ENCODE measurements at places on chromosomes 13 and 19. TPM values are rescaled to one million over a fixed set of nuclear protein-coding genes. Genes with fewer than 3 reads are reported as not detected.

Gene SGCG
- 1.3 TPM for total RNA-seq

Gene OR7C1
- total RNA-seq, result not detected

Gene SIGLEC12
- not detected for total RNA-seq

Gene DOCK6
- total RNA-seq, result 8.2 TPM

Gene SOX1
- total RNA-seq, result not detected

Gene ANKLE1
- total RNA-seq, result 0.16 TPM

Gene PIBF1
- total RNA-seq, result 22.7 TPM

Gene PABPC3
- total RNA-seq, result under 0.01 TPM

Gene CELF5
- total RNA-seq, result not detected

Gene CYP4F8
- total RNA-seq, result under 0.01 TPM

Gene WDR87
- not detected for total RNA-seq

Gene DIRAS1
- total RNA-seq, result 7.2 TPM

Gene CDC42EP5
- total RNA-seq, result 9.1 TPM

Gene TMPRSS9
- not detected for total RNA-seq

Gene FAM83E
- total RNA-seq, result 0.34 TPM

Gene FGF22
- total RNA-seq, result 0.16 TPM

All from bronchial smooth muscle cell (primary cell).